ENCODE measurements at places on chromosomes 3 and 15. TPM values are rescaled to one million over a fixed set of nuclear protein-coding genes. Genes with fewer than 3 reads are reported as not detected.

Gene PLSCR4
- 27.6 TPM for total RNA-seq

Gene GOLGA8J
- total RNA-seq = 0.10 TPM

Gene PYGO1
- total RNA-seq = 0.18 TPM

Gene FOXB1
- total RNA-seq = not detected

Gene RBM5
- total RNA-seq = 50.9 TPM

Gene MYL3
- 1.4 TPM for total RNA-seq

Gene RPP14
- 9.7 TPM for total RNA-seq

Gene CPEB1
- total RNA-seq = 0.23 TPM

Gene SLC22A13
- total RNA-seq = 0.50 TPM

Gene MOBP
- total RNA-seq = not detected

Gene CHRM5
- total RNA-seq = not detected

Gene ADGRG7
- total RNA-seq = 17.0 TPM

Gene SPATA12
- total RNA-seq = not detected

Gene RTP1
- total RNA-seq = not detected

Gene NOX5
- total RNA-seq = 0.13 TPM

Gene MAN2A2
- total RNA-seq = 96.9 TPM

Gene BCL2A1
- 0.58 TPM for total RNA-seq

Gene CCR8
- not detected for total RNA-seq

Gene HRH1
- 0.50 TPM for total RNA-seq

GRCh38 chr3:189529468-189529867, 101.7 kb upstream of the TP63 start:
- no peak for DNase-seq

- no peak for DNase-seq
Measured at GRCh38 chr3:153513236-153513635, 351.2 kb downstream of the RAP2B start.

DNA sequence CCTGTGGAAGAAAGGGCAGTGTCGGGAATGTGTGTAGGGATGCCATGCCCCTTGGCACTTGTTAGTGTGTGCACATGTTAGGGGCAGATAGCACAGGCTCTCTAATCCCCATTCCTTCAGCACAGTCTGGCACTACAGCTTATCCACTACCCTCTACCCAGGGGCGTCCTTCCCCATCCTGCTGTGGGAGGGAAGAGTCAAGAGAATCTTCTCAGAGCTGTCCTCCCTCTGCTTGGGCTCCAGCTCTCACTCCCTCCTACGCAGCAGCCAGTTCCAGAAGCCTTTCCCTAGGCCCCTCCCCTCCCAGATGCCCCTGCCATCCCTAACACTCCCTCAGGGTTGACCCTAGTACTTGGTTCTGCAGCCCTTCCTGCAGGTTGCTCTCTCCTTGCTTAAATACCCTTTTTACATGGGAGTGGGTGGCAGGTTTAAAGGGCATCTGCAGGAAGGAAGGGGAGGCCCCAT, 815 bp upstream of the GRM2 start:
- DNase-seq = no peak

DNA sequence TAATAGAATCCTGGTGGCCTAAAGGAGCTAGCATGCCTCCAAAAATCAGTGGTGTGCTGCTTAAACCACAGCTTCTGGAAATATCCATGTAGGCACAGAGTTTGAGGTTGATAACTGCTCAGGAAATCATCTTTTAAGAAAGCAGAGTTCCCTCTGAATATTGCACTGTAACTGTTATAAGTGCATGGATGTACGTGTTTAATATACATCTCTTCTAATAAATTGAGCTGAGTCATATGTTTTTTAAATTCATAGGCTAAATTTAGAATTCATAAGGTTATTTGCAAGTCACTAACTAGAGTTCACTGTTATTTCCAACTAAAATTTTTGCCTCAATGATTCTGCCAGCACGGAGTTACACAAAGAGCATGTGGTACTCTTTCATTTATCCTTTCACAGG, 68.9 kb downstream of the MYH15 start:
- no peak for DNase-seq

DNA sequence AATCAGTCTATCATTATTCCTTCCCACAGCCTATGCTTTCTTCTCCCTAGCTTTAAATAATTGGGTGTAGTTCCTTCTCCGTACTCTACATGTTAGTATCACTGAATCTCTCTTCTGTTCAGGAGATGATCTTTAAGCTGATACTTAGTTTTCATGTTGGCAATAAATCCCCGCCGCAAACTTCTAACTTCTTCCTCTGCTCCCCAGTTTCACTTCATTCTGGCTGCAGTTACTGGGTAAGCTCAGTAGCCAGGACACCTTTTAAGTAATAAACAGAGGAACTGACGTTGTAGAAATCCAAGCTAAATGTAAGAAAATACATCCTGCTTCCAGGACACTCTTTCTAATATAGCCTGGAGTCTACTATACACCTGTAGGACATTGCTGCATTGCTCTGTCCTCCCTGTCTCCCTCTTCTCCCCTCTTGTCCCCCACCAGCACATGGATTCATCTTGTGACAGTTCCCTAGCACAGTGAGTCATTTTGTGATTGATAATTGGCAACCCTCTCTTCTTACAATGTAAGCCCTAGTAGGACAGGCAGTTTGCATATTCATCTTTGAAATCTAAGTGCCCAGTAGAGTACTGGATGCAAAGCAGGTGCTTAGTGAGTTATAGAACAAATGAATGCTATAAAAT, 598.2 kb downstream of the UNC13C start:
- DNase-seq = no peak

- DNase-seq = no peak
Measured at GRCh38 chr3:14278265-14278798, 99.7 kb downstream of the LSM3 start.

DNA sequence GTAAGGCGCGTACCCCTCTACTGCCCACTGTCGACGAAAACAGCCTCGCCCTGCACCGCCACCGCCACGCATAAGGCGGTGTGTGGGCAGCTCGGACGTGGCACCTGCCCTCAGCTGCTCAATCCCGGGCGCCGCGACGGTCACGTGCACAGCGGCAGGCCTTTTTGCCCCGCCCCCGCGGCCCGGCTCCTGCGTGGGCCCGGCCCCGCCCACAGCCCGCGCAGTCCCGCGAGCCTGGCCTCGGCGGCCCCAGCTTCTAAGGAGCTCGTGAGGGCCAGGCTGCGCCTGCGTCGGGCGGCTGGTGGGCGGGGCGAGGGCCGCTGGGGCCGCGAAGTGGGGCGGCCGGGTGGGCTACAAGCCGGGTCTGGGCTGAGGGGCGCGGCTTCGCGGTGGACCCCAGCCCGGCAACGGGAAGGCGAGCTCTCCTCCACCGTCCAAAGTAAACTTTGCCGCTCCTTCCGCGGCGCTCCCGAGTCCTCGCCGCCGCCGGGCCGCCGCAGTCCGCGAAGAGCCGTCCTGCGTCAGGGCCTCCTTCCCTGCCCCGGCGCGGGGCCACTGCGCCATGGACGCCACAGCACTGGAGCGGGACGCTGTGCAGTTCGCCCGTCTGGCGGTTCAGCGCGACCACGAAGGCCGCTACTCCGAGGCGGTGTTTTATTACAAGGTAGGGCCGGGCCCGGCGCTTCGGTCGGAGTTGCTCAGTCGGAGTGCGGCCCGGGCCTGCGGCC, at the start of gene CAPN7:
Gene CAPN7 (plus strand): TSS at position 313 of the 728 bp plus-strand sequence. CDS start 250 bp downstream, at position 563.
- DNase-seq = peak; percentile 97

- DNase-seq = peak; percentile 31
Measured at GRCh38 chr3:139517321-139518065, 22.0 kb downstream of the RBP1 start.

DNA sequence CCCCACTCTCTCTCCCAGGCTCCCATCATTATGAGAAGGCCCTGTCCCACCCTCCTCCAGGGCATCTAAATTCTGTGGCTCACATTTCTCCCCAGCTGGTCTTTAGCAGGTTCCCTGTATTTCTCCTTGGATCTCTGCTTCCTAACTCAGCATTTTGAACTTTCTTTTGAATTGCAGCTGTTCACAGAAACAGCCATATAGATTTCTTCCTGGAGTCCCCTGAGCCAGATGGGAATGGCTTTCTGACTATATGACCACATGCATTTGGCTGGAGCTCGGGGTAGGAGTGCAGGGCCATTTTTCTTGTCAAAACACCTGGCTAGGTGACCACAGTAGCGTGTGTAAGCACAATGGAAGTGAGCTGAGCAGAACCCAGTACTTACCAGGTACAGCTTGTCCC, 22.0 kb downstream of the RBP2 start:
- no peak for DNase-seq

GRCh38 chr15:40618023-40618422, 24.0 kb downstream of the KNL1 start:
- no peak for DNase-seq

DNA sequence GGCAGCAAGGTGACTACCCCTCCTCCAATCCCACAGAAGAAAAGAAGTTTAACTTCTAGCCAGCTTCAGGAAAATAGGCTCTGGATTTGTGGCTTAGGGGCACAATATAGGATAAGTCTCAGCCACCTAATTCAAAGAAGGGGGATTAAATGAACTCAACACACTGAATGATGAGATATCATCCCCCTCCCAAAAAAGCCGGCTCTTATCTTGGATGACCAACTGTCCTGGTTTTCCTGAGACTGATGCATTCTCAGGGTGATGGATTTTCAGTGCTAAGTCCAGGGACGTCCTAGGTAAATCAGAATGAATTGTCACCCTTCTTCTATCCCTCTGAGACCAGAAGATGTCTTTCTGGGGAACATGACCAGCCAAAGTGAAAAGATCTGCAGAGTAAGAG, 487.0 kb upstream of the PROK2 start:
- no peak for DNase-seq

DNA sequence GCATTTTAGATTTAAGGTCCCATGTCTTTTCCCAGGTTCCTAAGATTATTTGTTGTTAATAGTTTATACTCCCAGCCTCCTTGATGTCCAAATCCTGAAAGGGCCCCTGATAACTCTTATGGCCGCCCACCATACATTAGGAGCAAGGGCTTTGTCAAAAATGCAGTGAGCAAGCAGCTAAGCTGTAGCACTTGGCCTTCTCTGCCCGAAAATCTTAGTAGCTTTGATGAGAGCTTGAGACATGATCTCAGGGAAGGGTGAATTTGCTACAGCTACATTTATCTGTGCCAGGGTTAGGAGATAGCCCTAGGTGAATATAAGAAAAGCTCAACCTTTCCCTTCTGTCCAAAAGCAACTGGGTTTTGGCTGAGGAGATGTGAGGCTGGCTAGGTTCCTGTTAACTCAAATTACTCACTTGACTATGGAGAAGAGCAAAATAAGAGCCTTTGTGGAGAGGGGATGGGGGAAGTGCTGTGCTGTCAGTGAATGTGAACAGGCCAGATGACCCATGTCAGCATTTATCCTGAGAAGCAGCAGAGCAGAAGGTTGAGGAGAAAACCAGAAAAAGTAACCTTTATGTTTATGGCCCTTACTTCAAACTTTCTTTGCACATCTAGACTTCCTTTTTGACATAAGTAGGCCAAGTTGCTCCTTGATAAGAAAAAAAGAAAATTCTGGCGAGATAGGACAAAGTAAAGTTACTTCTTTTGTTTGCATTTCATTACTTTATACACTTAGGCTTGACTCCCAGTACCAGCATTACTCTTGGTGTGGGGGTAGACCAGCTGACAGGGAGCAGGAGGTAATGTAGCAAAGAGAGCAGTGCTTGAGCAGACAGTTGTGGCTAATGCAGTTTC, 21.1 kb downstream of the MAPK6 start:
- DNase-seq = no peak

GRCh38 chr3:39754549-39754948, 54.9 kb upstream of the MYRIP start:
- no peak for DNase-seq

DNA sequence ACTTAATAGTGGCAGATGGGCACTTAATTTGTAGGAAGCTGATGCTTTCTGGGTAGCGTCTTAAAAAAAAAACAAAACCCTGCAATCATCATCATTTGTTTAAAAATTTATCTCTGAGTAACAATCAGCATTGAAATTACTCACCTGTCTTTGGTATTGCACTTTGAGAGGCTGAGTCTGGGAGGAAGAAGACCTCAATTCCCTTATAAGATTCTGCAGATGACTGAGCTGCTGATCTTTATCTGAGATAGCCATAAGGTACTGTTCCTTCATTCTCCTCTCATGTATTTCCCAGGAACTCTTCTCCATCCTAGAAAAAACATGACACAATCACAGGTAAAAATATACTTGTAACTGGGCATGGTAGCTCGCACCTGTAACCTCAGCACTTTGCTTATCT, 16.4 kb upstream of the HCLS1 start:
- no peak for DNase-seq

- no peak for DNase-seq
Measured at GRCh38 chr3:110542552-110543150, 529.0 kb upstream of the NECTIN3 start.

- DNase-seq = no peak
Measured at GRCh38 chr15:39781967-39782302, 706 bp downstream of the FSIP1 start.

DNA sequence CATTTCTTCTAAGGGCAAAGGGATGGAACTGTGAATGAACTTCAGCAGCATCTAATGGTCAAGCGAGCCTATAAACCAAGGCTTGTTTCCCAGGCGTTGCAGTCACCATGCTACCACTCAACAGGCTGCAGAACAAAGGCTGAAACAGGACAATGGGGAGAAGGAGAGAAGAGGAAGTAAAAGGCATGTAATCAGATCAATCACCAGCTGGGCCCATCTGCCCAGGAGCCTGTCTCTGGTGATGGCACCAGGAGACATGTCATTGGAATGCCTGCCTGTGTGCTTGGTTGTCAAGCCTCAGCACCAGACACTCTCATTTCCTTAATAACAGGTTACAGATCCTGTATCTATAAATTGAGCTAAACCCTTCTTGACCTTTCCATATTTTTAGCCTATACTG, 81.7 kb upstream of the UMPS start:
- no peak for DNase-seq

GRCh38 chr15:25742776-25743547, 120.2 kb downstream of the ATP10A start:
- DNase-seq = no peak

DNA sequence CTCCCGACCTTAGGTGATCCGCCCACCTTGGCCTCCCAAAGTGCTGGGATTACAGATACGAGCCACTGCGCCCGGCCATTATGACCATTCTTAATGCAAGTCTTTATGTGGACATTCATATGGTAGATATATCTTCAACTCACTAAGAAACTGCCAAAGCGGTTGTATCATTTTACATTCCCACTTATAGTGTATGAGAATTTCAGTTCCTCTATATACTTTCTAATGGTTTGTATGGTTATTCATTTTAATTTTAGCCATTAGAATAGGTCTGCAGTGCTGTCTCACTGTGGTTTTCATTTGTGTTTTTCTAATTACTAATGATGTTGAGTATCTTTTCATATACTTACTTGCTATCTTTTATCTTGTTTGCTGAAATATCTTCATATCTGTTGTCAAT, 32.5 kb downstream of the TCF12 start:
- no peak for DNase-seq

- DNase-seq = no peak
Measured at GRCh38 chr3:131396170-131396569, 14.6 kb downstream of the NUDT16 start.
